ENCODE measurements at places on chromosomes 13 and 19. TPM values are rescaled to one million over a fixed set of nuclear protein-coding genes. Genes with fewer than 3 reads are reported as not detected.
A peak's percentile ranks its signal among the peaks of the same experiment; 100 is the strongest.

The CGB1 gene
- not detected for total RNA-seq

DNA sequence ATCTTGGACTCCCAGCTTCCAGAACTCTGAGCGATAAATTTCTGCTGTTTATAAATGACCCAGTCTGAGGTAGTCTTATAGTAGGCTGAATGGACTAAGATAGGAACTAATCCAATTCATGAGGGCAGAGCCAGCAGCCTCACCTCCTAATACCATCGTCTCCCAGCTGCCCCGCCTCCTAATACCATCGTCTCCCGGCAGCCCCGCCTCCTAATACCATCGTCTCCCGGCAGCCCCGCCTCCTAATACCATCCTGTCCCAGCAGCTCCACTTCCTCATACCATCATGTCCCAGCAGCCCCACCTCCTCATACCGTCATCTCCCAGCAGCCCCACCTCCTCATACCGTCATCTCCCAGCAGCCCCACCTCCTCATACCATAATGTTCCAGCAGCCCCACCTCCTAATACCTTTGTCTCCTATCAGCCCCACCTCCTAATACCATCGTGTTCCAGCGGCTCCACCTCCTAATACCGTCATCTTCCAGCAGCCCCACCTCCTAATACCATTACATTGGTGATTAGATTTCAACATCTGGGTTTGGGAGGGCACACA, 2.4 kb upstream of the ARGLU1 start:
- peak overlapping the region; percentile 32 for H3K27ac ChIP-seq
- no peaks in the 10 kb centered on the region for H3K36me3 ChIP-seq

- DNase-seq = no peak
- H3K4me1 ChIP-seq = peaks cover 7% of the 10 kb centered on the region
- H3K27ac ChIP-seq = no peak overlapping the region
Observed at GRCh38 chr13:97267418-97268059, 45.4 kb downstream of the MBNL2 start.

DNA sequence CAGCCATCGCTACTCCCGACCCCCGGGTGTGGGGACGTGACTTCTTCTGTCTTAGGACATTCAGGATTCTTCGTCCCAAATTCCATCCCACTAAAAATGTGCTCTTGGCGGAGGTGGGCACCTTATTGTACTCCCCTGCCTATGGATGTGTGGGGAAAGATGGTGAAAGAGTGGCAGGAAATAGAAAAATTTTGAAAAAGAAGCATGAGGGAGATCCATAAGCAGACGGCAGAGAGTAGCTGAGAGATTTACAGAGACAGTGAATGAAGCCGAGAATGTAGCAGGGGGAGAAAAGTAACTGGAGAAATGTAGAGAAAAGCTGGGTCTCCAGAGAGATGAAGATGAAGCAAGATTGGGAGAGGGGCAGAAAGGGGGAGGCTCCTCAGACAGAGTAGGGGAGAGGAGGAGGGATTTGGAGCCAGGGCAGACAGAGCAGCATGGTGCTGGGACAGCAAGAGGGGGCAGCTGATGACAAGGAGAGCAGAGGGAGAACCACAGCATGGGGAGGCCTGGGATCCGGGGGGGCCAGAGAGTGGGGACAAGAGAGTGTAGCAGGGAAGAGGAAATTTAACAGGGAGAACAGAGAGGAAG, 843 bp downstream of the ZNF610 start:
- no peak for DNase-seq
- H3K36me3 ChIP-seq = no peaks in the 10 kb centered on the region
- peak overlapping the region; percentile 81 for H3K4me3 ChIP-seq
- H3K27ac ChIP-seq = peak overlapping the region; percentile 88

The C19orf67 gene
- total RNA-seq = not detected

GRCh38 chr19:34481861-34482379, 362 bp downstream of the WTIP start:
- peak overlapping the region; percentile 74 for H3K4me3 ChIP-seq
- DNase-seq = no peak
- no peaks in the 10 kb centered on the region for H3K27me3 ChIP-seq
- H3K36me3 ChIP-seq = no peaks in the 10 kb centered on the region
- H3K27ac ChIP-seq = peak overlapping the region; percentile 54

The ZNF559 gene
- 26.5 TPM for total RNA-seq

The TEAD2 gene
- total RNA-seq = 41.3 TPM
